ENCODE measurements at places on chromosomes 5 and 9.

DNA sequence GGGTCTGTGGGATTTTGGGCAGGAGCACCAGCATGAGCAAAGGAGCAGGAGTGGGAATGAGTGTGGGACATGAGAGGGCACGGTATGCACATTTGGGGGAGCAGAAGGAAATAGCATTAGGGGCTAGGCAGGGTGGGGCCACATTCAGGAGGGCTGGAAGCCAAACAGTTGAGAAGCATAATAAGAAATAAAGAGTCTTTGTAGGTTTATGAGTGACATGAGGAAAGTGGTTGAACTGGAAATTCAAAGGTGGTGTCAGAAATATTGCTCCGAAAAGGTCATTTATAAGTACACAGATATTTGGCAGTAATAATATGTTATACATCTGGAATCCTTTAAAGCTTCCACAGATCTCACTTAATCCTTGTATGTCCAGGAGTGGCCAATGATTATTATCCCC, 26.4 kb downstream of the ARHGEF28 start:
- DNase-seq = no peak

DNA sequence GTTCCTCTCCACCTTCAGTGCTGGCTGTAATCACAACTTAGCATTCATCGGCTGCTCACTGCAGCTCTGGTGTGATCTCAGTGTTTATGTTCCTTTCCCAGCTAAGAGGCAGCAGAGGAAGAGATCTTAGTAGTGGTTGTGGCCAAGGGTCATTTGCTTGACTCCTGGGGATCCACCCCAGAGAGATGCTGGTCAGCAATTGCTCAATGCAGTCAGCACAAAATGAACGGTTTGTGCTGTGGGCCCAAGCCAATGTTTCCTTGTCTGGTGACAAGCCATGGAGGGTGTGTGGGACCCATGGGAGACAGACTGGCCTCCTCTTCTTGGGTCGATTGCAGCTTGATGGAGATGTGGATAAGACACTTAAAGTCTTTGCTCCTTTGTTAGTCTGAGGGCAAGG, 16.1 kb upstream of the FRMD3 start:
- DNase-seq = peak; percentile 34

DNA sequence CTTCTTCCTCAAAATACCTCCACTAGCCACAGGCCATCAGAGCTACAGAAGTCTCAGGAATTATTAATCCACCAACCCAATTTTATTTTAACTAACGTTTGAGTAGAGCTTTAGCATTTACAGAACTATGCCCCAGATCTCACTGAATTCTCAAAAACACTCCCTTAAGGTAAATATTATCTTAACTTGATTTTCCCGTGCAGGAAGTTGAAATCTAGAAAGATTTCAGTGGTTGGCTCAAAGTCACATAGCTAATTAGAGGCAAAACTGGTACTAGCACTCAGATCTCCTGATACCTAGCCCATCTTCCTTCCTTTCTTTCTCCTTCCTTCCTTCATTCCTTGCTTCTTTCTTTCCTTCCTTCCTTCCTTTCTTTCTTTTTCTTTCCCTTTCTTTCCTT, 298.3 kb downstream of the ENC1 start:
- DNase-seq = no peak

DNA sequence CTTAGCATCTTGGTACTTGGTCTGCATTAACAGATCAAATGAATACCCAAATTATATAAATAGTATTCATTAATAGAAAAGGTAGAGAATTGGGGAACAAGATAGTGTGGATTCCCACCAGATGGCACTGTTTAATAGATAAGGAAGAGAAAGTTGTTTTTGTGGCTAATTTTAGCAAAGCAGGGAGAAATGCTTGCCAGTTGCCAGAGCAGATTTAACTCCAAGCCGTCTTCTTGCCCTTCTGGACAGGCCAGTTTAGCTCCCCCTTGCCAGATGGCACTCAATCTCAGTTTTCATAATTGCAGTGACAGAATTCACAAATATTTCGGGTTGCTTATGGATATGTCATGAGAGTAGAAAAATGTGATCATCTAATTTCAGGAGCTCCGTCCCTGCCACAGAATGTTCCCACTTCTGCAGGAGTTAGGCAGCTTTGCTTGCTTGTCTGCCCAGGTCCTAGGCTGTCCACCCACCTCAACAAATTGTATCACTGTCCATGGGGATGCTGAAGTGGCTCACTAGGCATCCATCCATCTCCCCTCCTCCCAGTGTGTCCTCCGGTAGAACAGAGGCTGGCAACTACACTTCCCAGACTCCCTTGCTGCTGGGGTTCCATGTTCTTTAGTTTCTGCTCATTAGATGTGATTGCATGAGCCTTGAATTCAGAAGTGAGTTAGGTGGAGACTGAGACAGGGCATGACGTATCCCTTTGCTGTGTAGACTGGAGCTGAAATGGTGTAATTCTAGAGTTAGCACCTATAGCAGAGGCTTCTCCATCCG, 11.8 kb upstream of the HEXB start:
- no peak for DNase-seq

DNA sequence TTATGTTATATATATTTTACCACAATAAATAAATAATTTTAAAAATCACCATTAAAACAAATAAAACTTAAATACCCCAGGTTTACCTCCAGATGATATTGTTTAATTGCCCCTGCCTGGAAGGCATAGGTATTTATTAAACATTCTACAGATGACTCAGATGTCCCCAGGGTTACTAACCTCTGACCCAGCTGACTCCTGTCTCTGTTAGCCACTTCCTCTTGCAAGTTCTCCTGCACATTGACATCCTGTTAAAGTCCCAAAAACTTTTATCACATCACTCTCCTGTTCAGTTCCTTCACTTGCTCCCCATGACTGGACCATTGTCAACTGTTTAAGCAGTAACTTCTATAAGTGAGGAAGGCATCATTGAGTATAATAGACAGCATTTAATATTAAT, 37.0 kb upstream of the RAB3C start:
- DNase-seq = no peak

- no peak for DNase-seq
These were observed 314.0 kb downstream of the ARHGEF28 start for GRCh38 chr5:73940026-73940425.

DNA sequence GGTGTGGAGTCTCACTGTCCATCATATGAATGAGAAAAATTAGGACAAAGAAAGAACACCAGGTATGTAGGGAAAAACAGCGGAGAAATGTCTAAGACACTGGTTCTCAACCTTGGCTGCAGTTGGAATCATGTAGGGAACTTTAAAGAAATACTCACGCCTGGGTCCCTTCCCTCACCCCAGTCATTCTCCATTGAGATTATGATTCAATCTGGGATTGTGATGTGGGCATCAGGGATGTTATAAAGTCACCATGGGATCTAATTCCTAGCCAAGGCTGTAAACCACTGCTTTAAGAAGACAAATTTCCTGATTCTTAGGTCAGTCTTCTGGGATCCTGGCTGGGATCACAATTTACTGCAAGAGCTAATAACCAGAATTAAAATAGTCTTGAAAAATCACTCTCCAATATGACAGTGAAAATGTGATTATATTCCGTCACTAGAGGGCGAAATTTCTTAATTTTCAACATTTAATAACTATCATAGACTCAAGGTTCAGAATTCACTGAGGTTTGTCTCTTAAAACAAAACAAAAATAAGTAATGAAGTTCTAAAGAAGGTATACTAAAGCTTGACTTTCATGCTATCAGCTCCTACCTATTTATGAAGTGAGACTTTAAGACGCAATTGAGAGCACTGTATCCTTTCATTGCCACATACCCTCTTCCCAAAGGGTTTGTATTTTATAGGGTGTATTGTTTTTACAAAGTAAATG, 60.5 kb downstream of the GLDC start:
- no peak for DNase-seq

GRCh38 chr5:14250084-14250695, 107.0 kb downstream of the TRIO start:
- DNase-seq = peak; percentile 78

DNA sequence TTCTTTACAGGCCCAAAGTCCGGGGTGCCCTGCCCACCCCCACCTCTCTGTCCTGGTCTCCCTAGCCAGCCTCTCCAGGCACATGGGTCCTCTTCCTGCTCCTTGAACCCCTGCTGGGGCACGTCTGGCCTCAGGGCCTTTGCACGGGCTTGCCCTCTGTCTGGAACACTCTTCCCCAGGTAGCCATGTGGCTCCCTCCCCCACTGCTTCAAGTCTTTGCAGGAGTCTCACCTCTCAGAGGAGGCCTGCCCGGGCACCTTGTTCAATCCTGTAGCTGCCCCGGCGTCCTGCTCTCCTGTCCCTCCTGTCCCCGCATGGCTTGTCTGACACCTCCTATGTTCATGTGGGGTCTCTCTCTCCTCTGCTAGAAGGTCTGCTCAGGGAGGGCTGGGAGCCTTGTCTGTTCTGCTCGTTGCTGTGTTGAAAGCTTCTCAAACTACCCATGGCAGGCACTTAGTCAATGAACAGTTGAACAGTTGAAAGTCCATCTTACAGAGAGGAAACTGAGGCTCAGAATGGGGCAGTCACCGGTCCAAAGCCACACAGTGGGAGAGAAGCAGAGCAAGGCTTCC, 241.4 kb downstream of the PBX3 start:
- DNase-seq = no peak

All from left hindlimb (tissue), 1 donor.